ENCODE measurements at places on chromosomes 5 and 9.

DNA sequence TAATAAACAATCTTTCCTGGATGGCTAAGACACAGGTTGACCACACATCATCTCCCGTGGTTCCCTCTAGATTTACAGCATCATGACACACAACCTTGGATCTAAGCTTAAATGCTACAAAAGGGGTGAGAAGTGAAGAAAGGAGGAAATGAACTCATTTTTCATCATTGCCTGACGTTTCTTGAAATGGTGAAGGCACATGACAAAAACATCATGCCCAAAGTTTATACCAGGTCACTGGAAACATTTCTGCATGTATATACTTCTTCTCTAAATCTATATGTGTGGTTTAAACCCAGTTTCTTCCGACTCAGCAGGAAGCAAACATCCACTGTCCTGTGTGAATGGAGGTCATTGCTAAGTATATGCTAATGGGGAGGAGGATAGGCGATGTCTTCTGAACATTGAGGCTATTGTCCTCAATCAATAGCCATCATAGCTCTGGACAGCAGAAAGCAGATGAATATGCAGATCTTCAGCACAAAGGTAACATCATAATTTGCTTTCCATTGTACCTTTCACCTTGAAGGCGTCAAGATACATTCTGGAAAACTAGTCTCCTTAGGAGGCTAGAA, 137.4 kb downstream of the MED27 start:
- DNase-seq, result no peak

DNA sequence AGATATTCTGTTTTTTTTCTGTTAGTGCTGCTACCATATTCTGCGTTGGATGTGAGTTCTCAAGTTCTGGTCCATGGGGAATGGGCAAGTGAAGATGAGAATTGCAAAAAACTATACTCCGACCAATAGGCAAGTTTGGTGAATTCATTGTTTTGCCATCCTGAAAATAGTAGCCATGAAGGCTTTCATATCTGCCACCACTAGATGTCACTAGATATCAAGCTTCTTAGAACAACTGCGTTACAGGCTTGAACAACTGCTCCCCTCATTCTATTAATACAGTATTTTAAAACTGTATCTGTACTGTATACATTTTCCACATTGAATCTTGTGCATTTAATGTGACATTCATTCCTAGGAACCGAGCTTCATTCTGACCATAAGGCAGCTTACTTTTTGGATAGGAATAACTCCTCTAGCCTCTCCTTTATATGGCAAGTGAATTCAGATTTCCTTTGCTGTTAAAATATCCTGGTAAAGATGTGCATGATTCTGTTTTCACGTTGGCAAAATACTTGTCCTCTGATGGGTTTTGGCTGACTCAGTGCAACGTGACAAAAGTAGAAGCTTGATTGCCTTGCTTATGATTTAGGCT, 163.6 kb downstream of the SREK1 start:
- DNase-seq, result peak; percentile 67

GRCh38 chr9:92774274-92774673, 9.6 kb upstream of the BICD2 start:
- DNase-seq, result no peak

- DNase-seq, result no peak
Measured at GRCh38 chr5:68071736-68072135, 143.8 kb upstream of the PIK3R1 start.

DNA sequence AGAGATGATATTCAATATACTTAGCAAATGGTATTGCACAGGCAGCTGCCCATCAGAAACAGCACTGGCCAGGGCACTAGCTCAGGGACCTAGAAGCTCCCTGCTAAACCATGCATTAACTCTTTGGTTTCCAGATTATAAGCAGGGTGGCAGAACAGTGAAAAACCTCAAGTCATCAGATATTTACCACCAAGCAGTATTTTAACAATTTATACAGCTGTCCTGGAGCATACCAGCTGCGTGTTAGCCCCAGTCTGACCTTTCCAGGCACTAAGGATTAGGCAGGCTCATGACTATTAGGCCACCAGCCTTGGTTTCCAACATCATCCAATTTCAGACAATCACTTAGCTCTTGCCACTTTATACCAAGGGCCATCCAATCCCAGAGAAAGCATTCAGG, 326.5 kb downstream of the CAAP1 start:
- no peak for DNase-seq

- no peak for DNase-seq
Measured at GRCh38 chr9:128728298-128728697, 4.4 kb upstream of the ZDHHC12 start.

GRCh38 chr9:110933350-110934001, 104.8 kb downstream of the LPAR1 start:
- no peak for DNase-seq

DNA sequence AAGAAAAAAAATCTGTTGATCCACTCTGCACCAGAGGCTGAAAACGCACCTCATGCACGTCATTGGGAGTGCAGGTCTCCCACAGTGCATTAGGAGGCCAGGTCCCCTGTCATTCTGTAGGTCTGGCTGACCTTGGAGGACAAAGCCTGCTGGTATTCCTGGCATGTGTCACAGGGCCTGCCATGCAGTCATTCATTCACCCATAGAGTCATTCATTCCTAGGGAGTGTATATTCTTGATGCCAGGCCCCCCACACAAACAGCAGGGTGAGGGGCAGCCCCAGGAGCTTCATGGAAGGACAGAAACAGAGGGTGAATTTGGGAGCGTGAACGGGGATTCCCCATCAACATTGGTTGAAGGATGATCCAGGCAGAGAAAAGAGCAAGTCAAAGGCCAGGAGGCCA, 2.2 kb downstream of the GBGT1 start:
- no peak for DNase-seq

DNA sequence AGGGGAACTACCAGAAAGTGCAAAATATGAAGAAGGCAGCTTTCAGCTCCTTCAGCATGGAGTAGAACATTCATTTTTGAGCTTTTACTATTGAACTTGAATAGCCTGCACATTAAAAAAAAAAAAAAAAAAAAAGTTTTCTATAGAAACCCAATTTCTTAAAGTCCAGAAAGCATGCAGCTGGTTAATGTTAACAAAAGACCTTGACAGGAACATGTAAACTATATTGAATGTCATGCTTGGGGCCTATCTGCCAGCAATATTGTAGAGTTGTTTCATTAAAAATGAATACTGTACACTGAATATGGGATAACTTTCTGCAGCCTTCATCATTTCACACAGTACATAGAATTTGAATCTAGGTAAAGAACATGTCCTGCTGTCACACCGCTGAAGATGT, 230.6 kb downstream of the NFIB start:
- DNase-seq, result no peak

- DNase-seq, result peak; percentile 54
Measured at GRCh38 chr9:131817073-131817472, 77.2 kb upstream of the RAPGEF1 start.

GRCh38 chr5:154278186-154278585, 87.7 kb downstream of the GALNT10 start:
- no peak for DNase-seq

- no peak for DNase-seq
Measured at GRCh38 chr5:111511174-111511830, 1.0 kb downstream of the STARD4 start.

DNA sequence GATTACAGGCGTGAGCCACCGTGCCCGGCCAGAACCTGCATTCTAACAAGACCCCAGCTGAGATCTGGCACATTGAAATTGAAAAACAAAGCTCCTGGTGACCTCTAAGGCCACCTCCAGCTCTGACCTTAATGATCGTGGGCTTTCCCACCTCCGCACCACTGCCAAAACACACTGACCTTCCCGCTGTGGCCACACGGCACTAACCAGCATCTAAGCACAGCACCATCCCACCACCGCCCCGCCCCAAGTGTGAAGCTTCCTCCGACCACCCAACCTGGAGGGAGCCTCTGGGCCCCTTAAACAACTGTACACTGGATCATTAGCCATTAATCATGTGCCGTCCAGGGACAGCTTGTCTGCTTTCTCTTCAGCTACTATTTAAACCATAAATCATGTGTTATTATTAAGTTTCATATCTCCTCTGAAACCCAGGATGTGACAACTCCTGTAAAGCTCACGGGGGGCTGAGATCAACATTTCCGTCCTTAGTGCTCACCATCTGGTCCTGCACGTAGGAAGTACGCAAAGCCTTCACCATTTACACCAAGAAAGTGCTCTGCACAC, 80.6 kb downstream of the COL23A1 start:
- DNase-seq, result no peak

DNA sequence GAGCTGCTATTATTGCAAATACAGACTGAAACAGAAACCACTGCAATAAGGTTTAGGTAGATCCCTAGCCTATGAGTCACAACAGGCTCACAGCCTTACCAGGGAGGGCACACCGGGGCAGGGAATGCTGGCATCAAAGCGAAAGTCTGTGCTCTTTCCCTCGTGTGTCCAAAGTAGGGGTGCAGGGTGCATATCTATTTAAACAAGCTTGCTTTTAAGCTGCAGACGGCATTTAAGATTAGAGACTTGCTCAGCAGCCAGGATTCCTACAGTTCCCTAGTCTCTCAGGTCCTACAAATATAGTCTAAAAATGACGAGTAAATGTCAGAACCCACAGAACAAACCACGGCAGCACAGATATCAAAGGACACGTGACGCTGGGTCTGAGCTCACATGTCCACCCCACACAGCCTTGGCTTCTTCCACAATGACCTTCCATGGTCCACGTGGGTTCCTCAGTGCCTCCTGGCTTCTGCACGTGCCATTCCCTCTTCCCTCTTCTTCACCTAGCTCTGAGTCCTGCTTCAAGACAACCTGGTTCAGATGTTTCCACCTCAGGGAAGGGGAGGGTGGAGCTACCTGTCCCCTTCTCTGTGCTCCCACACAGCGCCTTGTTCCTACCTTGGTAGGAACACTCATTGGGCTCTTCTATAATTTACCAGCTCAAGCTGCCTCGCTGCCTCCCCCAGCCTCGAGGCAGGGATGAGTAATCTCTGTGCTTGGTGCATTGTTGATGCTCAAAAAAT, 193.2 kb downstream of the MAPKAP1 start:
- DNase-seq, result no peak

DNA sequence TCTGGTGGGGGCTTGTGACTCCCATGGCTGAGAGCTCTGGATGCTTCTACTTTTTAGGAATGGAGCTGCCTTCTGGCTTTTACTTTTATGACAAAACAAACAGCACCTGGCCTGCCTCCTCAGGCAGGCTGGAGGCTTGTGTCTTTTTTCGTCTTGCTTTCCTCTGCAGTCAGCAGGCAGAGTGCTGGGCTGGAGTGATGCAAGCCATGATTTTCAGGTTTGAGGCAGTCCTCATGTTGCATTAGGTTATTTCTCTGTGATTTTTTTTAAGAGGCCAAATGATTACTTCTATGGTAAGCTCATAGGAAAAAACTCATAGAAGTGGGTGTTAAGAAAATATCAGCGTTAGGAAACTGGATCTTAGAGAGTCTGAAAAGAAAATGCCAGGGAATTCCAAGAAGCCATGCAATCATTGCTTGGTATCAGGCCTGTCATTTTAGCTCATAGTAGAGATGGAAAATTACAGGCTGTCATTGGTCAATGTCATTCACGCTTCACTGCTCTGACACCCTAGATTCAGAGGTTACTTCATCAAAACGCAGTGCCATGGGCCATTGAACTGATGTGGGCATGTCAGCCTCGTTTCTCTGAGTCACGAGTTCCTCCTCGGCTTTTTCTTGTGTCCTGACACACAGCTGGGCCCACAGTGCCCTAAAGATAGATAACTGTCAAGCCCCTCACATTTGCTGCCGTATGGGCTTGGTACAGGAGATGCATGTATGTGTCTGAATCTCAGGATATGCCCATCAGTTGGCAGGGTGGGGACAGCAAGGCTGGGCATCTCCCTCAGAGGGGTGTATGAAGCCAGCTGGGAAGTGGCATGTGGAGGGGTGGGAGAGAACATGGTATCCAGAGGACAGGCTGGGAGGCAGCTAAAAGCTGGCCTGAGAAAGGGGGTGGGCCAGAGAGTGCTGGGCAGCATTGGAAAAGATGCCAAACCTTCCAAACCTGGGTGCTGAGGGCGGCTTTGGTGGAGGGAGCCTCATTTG, 151.8 kb downstream of the HSPA4 start:
- no peak for DNase-seq

GRCh38 chr9:100449420-100449819, 22.5 kb downstream of the MSANTD3 start:
- DNase-seq, result no peak

GRCh38 chr5:179486596-179487051, 63.7 kb upstream of the RUFY1 start:
- DNase-seq, result peak; percentile 60

GRCh38 chr9:76624391-76625048, 139.7 kb upstream of the PCA3 start:
- DNase-seq, result no peak

DNA sequence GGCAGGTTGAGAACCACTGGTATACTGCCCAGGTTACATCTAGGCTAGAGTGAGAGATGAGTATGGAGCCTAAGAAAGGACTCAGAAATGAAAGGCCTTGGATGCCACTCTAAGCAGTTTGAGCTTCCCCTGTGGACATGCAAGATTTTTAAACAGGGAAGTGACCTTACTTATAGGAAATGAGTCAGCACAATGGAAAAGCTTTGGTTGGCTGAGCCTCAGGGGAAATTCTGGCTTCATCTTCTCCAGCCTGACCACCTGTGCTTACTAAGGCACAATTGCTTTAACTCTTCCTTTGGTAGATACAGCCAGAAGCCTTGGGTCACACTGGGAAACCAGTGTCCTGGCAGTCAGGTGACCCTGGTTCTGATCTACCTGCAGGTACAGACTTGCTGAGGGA, 380.2 kb upstream of the ZNF462 start:
- DNase-seq, result no peak

DNA sequence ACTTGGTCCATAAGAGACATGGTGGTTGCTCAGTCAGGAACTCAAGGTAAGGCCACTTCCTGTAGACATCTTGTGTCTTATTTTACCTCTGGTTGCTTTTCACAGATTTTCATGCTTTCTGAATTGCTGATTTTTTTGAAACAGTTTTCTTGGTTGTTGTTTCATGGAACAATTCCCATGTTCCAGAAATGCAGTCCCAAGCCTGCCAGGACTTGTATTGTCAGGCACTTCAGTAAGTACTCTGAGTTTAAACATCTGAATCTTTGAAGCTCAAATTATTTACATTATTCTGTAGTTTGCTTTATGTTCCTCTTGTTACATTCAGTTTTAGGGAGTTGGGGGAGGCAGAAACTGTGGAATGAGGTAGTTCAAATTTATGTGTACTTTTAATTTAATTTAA, 290.2 kb downstream of the DMRT2 start:
- no peak for DNase-seq

DNA sequence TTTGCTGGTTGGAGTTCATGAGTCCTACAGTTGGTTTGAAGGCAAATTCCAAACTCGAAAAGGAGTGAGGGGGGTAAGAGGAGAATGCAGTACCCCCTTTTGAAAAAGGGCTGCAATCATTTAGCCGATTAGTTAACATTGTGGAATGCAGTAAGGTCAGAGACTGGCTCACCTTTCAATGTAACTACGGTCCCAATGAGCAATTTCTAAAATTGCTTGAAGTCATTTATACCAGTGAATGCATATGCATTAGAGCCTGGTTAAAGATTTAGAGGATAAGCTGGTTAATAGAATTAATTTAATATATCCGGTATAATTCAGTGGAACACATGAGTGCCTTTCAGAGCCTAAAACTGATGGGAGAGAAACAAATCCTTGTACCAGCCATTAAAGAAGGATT, 172.6 kb upstream of the PAPPA start:
- DNase-seq, result no peak
